ENCODE measurements at places on chromosomes 2 and 18.

GRCh38 chr2:154620471-154620870, 78.0 kb upstream of the KCNJ3 start:
- DNase-seq: no peak

GRCh38 chr2:10398496-10398895, 49.6 kb downstream of the ODC1 start:
- DNase-seq: no peak

GRCh38 chr2:236090027-236090382, 78.2 kb downstream of the GBX2 start:
- no peak for DNase-seq

GRCh38 chr18:67363694-67364093, 152.8 kb downstream of the DSEL start:
- no peak for DNase-seq

- DNase-seq: no peak
Observed at GRCh38 chr2:231008131-231008530, 12.2 kb downstream of the SPATA3 start.

- DNase-seq: no peak
Observed at GRCh38 chr18:77897606-77898005, 648.0 kb downstream of the GALR1 start.

- no peak for DNase-seq
Observed at GRCh38 chr2:236728916-236729670, 159.5 kb downstream of the ACKR3 start.

DNA sequence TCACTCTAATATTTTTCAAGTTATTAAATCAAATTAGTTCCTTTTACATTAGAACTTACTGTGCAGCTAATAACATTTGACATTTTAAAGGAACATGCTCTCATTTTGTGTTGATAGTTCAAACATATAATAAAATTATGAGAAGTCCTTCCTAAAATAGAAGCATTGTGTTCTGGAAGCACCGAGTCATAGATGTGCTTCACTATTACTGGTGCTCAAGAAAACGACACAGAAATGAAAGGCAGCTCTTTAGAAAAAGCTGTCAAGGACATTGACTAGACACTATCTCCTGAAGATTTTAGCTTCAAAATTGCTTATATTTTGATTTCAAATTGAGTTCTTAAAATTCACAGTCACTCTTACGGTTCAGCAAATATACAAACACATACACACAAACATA, 338.3 kb downstream of the NBAS start:
- DNase-seq: no peak

DNA sequence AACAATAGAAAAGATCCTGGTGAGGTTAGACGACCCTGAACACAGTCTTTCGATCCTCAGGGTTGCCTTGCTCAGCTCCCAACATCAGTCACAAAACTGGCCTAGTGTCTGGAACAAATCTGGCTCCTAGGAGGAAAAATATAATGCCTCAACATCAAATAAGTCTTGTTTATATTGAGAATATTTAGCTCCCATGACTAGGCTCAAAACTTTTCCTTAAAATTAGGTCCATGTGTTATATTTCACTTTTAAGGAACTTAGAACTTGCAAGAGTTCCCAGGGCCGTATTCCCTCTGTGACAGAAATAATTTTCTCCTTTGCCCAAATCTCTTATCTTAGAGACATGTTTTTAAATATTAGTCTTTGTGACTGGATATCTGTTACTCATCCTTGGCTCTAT, 819.7 kb upstream of the ZEB2 start:
- no peak for DNase-seq

DNA sequence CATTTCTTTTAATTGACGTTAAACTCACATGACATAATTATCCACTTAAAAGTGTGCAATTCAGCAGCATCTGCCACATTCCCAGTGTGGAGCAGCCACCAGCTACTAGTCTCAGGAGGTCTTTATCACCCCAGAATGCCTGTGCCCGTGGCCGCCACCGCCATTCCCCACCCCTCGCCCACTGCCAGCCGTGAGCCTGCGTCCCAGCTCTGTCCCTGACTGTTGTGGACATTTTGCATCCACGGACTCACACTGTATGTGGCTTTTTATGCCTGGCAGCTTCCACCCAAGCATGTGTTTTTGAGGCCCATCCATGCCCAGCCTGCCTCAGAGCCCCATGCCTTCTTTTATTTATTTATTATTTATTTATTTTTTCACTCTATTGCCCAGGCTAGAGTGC, 9.2 kb downstream of the BOK start:
- DNase-seq: no peak

DNA sequence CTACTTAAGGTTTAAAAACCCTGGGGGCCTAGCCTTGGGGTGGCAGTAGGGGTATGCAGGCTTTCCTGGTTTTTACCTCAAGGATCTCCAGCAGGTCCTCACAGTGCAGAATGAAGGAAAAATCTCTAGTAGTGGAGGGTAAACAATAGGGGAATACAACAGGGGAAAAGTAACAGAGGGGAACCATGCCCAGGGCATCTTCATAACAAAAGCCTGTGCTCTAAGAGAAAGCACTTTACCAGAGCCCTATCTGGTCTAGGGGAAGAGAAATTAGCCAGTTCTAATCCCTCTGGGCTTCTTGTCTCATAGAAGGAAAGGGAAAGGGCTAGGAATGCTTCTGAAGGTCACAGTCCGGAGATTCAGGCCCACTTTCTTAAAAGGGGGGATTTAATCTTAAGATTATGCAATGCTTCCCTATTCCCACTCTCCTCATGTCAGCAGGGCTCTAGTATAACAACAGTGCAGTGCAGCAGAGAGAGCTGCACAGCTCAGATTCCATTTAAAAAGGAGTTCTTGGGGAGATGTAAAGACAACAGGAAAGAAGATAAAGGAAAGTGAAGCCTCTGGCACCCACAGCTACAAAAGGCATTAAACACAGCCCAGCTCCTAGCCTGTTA, 149.0 kb upstream of the CYP1B1 start:
- DNase-seq: no peak

DNA sequence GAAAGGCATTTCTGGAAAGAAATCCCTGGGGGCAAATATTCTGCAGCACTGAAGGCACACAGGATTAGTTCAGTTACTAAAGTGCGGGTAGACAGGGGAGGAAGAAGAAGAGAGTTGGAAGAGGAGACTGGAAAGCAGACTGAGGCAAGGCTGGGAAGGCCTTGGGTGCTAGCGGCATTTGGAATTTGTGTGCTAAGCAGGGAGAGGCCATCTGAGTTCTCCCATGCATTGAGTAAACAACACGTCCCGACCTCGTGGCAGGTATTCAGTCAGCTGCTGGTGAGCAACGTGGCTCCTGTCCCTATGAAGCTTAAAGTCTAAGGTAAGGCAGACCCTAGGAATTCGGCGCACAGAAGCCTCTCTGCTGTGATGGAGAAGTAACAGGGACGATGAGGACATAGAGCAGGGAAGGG, 30.7 kb downstream of the ATP8B1 start:
- no peak for DNase-seq

Measured in midbrain (tissue), 1 donor.